Stimulated activated CD4-positive, alpha-beta T cell treated with anti-CD3 and anti-CD28 coated beads, Interleukin-15, amount 100 ng/mL, for 1 hour (primary cell): ENCODE measurements at places on chromosomes 11 and 22.

- no peak for DNase-seq
Observed at GRCh38 chr11:119481667-119482400, 58.9 kb upstream of the THY1 start.

- no peak for DNase-seq
Observed at GRCh38 chr11:11731311-11732083, 109.7 kb upstream of the GALNT18 start.

DNA sequence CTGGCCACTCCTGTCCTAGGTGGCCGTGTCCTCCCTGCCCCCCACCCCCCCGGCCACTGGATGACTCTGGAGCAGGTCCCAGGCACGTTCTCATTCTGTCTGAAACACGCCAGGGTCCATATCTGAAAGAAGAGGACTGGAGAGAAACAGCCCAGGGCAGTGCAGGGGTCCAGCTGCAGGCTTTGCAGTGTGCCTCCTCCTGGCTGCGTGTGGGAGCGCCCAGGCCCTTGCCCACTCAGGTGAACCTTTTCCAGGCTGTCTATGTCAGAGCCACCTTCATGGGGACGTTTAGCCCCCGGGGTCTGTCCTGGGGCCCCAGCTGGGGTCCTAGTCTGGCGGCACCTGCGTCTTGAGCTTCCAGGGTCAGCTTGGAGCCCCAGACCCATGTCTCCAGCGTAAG is 15.6 kb downstream of the GRAMD4 start:
- DNase-seq = no peak

DNA sequence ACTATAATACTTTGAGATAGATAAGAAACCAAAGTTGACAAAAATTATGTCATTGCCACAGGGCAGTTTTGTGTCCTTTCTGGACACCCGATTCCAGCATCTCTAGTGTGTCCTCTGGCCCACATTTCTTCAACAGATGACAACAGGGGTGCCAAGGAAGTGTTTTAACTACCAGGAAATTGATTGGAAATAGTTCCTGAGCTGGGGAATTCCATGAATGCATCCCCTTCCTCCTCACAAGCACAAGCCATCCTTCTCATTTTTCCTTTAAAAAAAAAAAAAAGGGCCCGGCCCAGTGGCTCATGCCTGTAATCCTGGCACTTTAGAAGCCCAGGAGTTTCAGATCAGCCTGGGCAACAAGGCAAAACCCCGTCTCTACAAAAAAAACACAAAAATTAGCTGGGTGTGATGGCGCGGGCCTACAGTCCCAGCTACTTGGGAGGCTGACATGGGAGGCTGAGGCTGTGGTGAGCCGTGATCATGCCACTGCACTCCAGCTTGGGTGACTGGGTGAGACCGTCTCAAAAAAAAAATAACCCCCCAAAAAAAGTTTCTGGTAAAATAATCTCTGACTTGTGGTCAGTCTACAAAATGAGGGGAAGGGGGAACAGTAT is 797 bp upstream of the B3GAT3 start:
- no peak for DNase-seq

DNA sequence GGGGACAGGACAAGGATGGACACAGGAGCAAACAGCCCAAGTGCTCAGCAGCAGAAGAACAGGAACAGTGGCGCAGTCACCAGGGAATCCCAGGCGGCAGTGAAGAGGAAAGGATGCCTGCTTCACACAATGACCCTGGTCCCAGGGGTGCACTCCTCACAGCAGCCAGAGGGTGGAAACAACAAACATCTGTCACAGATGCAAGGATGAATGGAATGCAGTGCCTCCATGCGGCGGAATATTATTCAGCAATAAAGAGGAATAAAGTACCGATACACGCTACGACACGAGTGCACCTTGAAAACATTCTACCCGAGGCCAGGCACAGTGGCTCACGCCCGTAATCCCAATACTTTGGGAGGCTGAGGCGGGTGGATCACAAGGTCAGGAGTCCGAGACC is 12.7 kb downstream of the CSNK1E start:
- no peak for DNase-seq

GRCh38 chr11:1997755-1998154 is at the start of gene H19:
TSS of gene H19 (minus strand) at chr11:1997842.
- DNase-seq = no peak

DNA sequence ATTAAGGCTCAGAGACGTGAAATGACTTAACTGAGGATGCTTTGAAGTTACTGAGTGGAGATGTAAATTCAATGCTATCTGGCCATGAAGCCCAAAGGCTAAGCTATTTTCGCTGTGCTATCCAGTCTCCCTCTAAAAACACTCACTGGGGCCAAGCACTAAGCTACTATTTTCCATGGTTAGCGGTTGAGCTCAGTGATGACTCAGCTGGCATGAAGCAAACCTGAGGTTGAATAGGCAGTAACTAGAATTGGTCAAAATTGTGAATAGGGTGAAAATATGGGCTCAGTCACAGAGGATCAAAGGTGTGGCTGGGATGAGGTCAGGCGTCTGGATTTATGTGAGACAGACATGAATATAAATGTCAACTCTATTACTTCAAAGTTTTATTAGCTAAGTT is 564.2 kb upstream of the KIRREL3 start:
- no peak for DNase-seq

DNA sequence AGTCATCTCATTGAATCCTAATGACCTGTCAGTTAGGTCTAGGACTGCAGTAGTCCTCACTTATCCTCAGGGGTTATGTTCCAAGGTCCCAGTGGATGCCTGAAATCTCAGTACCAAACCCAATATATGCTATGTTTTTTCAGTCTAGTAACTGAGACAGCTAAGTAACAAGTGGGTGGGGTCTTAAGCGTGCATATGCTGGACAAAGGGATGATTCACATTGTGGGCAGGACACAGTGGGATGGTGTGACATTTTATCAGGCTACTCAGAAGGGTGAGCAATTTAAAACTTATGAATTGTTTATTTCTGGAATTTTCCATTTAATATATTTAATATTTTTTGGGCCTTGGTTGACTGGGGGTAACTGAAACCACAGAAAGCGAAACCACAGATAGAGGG is 29.0 kb downstream of the DDX10 start:
- no peak for DNase-seq

DNA sequence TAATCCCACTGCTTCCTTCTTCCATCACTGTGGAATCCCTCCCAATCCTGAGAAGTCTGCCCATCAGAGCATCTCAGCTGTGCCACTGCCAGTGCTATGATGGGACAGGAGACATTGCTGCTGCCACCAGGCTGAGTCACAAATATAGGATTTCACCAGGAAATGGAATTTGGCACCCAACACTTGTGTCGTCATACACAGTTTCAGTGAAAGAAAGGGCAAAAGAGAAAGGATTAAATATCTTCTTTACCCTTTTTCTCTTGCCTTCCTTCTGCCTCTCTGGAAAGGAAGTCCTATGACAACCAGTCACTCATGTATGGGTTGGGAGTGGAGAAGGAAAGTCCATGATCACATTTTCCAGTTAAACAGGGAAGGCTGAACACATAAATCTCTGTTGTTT is 133.4 kb downstream of the SPON1 start:
- no peak for DNase-seq

- no peak for DNase-seq
Observed at GRCh38 chr11:10648871-10649270, 44.7 kb downstream of the IRAG1 start.

DNA sequence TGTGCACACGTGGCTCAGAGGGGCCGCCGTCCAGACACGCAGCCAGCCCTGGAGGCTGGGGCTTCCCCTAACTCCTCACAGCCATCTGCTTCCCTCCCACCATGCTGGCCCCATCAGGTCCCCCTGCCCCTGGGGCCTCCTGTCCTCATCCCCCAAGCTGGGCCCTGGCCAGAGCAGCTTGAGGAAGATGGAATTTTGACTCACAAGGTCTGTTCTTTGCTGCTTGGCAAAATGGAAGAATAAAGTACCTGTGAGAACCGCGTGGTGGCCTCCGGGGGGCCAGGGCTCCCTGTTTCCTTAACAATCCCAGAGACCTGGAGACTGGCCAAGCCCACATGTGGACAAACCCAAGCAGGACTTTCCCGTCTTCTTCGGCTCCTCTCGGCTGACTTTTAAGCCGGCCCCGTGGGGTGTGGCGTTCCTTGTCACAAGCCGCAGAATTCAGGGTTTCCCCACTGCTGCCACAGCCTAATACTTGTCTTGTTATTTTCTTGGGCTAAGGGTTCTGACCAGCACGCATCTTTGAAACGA is 872.8 kb downstream of the BRD1 start:
- no peak for DNase-seq

- DNase-seq = no peak
Observed at GRCh38 chr22:37312549-37313183, 30.4 kb downstream of the CYTH4 start.

DNA sequence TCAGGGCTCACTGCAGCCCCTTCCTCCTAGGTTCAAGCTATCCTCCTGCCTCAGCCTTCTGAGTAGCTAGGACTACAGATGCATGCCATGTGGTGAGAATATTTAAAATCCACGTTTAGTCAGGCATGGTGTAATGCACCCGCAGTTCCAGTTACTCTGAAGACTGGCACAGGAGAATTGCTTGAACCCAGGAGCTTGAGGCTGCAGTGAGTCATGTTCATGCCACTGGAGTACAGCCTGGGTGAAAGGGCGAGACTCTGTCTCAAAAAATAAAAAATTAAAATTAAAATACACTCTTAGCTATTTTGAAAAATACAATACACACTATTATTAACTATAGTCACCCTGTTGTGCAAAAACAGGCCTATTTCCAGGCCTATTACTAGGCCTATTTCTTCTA is 38.4 kb downstream of the NOX4 start:
- DNase-seq = no peak

DNA sequence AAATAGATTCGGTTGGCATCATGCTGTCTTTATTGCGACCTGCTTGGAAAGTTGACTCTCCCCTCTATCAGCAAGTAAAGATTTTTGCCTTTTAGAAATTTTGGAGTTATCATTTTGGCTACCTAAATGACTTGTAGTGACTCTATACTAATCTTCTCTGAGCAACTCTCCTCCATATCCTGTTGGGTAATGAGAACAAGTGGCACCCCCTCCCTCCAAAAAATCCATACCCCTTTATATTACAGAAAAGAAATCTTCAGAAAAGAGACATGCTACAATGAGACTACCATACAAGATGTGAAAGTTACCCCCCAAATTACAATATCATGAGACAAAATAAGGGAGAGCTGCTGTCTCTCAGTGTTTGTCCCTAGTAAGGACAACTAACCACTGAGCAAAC is 1.2 kb downstream of the JAML start:
- DNase-seq = no peak

DNA sequence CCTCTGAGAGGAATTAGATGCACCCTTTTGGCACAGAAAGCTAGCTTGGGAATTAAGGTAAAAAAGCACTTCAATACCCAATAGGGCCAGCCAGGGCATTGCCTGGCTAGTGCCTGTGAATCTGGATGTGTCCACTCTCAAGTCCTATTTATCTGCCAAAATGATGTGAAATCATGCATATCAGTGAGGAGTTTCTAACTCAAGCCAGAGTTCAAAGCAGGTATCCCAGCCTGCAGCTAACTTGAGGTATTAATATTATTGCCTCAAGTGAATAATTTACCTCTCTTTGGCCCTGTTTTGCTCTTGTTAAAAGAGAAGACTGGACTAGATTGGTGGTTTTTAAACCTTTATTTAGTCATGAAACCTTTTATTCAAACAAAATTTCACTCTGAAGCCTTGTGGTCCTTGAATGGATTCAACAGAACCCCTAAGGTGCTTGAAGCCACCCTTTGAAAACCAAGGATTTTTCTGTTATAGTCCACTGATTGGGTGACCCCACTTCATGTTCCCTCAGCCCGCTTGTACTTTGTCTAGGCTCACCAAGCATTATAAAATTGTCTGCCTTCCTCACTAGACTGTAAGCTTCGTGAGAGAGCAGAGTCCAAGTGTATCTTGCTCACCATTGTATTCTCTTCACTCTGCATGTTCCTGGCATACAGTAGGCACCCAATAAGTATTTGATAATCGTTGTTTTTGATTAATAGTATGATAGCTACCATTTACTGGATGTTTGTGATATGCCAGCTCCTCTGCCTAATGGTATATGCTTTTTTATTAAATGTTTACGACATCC is 4.5 kb downstream of the RNF121 start:
- DNase-seq = no peak

DNA sequence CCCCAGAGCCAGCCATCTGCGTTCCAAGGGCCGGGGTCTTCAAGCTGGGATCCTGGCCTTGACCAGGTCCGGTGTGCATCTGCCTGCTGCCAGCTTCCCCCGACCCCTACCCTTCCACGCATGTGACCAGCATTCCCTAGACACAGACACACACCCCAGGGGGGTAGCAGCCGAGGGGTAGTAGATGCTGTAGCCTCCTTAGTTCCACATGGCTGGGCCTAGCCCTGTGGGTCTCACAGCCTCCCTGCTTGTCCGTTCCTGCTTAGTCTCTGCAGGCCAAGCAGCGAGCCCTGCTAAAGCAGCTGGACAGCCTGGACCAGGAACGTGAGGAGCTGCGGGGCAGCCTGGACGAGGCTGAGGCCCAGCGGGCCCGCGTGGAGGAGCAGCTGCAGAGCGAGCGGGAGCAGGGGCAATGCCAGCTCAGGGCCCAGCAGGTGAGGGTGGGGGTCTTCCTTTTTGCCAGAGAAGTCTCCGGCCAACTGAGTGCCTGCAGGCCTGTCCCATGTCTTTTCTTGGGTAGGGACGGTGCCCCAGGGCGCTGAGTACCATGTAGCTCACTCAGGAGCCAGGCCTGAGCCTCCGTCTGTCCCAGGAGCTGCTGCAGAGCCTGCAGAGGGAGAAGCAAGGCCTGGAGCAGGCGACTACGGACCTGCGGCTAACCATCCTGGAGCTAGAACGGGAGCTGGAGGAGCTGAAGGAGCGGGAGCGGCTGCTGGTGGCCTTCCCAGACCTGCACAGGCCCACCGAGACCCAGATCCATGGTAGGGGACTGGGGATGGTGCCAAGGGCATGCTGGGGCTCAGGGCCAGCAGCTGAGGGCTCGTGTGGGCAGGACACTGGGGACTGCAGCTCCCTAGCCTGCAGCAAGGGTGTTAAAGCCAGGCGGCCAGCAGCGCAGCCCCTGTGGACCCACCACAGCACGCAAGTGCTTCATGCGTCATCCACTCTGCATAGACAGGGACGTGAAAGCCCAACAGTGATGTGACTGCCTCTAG is 13.6 kb downstream of the RNF215 start:
- no peak for DNase-seq

DNA sequence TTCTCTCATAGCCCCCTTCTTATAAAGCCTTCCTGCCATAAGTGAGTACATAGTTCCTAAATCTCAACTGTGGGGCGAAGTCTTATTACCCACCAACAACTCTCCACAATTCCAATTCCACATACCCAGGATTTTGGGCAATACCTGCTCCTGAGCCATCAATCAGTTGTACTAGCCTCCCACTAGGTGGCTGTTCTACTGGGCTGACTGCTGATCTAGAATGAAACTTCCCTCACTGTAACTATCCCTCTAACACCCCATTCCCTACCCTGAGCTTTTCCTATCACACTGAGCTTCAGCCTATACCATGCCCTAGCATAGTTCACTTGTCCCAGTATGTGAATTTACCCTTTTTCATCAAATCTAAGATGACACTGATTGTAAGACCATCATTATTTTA is 52.5 kb downstream of the RRAS2 start:
- no peak for DNase-seq

DNA sequence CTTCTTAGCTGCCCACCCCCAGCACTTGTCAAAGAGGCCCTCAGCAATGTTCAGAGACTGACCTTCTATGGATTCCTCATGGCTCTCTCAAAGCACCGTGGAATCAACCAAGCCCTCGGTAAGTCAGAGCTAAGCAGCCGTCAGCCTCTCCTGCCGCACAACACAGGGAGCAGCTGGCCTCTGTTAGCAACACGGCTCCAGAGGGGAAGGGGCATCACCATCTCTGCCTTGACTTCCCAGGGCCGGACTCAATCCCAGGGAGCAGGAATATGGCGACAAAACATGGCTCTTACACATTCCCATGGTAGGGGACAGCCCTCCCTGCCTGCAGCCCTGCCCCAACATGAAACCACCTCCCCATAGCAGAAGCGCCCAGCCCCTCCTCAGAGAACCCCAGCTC is 18.9 kb downstream of the ARFGAP2 start:
- DNase-seq = no peak
